ENCODE measurements at places on chromosomes 7 and 10.

DNA sequence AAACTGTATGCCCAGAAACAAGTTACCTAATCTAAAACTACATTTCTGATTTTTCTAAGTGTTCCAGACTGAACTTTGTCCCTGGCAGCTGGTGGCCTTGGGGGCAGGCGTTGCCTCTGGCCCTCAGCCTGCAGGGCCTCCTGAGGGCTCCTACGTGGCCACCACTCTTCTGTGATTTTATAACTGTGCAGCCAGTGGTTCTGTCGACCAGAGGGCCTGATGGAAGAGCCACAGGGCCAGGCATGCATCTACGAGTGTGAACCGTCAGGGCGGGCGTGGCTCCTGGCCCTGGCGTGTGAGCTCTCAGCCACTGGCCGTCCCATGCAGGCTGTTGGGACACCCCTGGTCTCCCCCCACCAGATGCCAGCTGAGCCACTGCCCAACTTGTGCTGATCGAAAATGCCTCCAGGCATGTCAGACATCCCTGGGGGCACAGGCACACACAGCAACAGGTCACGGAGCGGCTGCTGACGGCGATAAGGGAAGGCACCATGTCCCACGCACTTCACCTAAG lies 173.4 kb downstream of the ZMYND11 start:
- DNase-seq = no peak

- no peak for DNase-seq
Observed at GRCh38 chr7:120400806-120401455, 128.0 kb downstream of the KCND2 start.

DNA sequence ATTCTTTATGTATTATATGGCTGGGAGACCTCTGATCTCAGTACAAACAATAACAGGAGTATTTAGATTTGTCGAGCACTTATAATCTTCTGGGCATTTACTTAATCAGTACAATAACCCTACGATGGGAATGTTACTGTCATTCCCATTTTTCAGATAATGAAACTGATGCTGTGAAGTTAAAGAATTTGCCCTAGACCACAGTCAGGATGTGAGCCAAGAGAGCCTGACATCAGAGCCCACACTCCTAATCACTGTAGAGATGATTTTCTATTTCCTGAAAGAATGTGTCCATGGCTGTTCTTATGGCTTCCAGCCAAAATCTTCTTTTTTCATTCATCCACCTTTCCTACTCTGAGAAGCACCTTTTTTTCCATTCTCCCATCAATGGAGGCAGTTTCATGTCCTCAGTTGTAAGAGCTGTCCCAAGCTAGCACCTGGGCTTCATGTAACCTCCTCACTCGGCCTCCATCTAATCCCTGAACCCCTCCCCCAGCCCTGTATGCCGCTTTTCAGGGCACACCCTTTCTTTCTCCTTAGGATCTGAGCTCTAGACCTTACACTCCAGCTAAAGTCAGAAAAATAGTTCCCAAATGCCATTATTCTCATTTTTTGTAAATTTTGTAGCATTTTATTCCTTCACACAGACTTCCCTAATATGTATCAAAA lies 12.2 kb upstream of the CAV1 start:
- no peak for DNase-seq

- DNase-seq = no peak
Observed at GRCh38 chr10:27642023-27642589, 103.5 kb downstream of the MKX start.

DNA sequence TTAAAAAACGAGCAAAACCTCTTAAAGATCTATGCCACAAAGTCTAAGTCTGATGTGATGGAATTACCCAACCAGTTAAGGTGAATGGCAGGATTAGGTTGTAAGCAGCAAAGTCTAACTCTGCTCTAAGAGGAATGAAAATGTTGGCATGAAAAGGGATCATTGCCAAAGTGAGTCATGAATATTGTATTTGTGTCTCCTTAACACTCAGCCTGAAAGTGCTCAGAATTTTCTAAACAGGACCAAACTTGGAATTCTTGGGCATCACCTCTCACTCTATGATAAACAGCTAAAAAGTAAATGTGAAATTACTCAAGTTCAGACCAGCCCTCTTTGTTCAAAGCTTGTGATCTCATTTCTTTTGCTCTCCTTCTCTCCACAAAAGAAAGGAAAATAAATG lies 27.0 kb downstream of the PPP1R3A start:
- no peak for DNase-seq

- DNase-seq = no peak
Observed at GRCh38 chr7:80370587-80370986, 141.3 kb downstream of the GNAT3 start.

DNA sequence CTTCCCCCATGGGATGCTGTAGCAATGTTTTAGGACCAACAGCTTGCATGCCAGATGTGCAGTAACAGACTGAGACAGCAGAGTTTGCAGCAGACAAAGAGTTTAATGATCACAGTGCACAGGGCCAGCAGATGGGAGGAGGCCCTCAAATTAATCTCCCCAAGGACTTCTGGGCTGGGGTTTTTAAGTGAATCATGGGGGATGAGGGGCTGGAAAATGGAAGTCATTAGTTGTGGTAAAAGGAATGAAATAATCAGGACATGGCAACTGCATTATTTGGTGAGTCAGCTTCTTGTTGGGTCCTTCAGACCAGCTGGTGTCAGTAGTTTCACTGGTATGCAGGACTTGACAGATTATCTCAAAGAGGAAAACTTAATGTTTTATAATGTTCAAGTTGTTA lies 12.6 kb upstream of the NRBF2 start:
- no peak for DNase-seq

DNA sequence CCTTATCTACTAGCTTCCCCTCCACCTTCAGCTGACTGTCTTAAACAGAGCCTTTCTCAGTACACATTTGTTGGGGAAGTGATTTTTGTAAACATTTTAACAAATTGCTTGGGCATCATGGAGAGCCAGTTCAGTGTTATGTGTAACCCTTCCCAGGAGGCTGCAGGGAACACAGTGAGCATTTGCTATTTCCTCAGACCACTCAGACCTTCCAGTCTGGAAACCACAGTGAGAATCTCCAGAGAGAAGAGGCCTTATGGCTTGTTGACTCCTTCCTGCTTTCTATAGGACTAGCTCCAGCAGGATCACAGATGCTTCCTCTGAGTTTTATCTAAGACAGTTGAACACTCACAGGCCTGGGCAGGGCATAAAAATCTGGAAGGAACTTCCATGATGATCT lies 409.8 kb upstream of the NPVF start:
- DNase-seq = no peak

DNA sequence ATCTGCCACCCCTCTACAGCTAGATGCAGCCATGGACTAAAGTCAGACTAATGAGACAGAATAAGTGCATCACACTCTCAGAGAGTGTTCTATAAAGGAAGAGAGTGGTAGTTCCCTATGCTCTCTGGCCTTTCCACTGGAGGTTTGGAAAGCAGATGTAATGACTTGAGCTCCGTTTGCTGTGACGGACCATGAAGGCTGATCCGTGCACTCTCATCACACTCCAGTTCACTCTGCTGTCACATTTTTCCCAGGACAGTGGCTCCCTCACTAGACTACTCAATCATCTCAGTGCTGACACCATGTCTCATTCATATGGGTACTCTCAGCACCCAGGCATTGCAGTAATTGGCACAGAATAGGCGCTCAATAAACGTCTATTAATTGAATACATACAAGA lies 20.4 kb downstream of the TRDMT1 start:
- no peak for DNase-seq

- DNase-seq = no peak
Observed at GRCh38 chr7:122307228-122307621, 2.7 kb upstream of the FEZF1 start.

DNA sequence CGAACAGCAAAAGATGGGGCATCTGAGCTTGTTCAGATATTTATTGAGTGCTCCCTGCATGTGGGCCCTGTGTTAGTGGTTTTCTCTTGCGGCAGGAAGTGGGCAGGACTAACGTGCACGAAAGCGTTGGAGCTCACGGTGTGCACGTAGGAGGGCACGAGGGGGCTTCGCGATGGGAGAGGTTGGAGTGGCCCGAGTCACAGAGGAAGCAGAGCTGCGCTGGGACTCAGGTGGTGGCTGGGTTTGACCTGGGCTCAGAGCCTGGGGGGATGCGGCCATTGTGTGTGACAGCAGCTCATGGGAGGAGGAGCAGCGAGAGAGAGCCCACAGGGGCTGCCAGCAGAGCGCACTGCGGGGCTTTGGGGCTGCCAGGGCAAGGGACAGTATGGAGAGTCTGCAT lies 7.7 kb downstream of the ZSCAN25 start:
- no peak for DNase-seq

GRCh38 chr7:82745117-82745516 lies 301.5 kb upstream of the CACNA2D1 start:
- no peak for DNase-seq

DNA sequence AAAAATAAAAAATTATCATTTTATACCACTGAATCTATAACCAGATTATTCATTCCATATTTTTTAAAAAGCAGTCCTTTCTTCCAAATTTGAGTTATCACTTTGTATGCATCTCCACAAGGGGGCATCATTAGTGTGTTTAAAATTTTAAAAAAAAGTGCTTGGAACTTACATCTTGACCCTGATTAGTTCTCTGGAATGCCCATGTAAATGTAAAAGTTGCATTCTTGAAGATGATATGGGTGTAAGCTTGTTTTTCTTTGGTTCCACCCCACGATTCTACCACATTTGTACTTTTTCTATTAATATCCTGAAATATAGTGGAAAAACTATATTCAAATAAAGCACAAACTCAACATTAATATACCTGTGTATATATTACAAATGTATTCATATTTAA lies 144.9 kb downstream of the ELAPOR2 start:
- DNase-seq = peak; percentile 40

- peak; percentile 24 for DNase-seq
Observed at GRCh38 chr10:119315128-119316001, 108.0 kb downstream of the GRK5 start.
